Substantia nigra (tissue), 51 donors: ENCODE measurements at places on chromosomes 3 and 15.

- peak; percentile 23 for DNase-seq
These were observed at the start of gene CLSTN2 for GRCh38 chr3:139935016-139935865. Gene CLSTN2, plus strand, starts transcription at chr3:139935185.

- DNase-seq = no peak
These were observed 24.6 kb upstream of the SLC6A6 start for GRCh38 chr3:14377838-14378169.

DNA sequence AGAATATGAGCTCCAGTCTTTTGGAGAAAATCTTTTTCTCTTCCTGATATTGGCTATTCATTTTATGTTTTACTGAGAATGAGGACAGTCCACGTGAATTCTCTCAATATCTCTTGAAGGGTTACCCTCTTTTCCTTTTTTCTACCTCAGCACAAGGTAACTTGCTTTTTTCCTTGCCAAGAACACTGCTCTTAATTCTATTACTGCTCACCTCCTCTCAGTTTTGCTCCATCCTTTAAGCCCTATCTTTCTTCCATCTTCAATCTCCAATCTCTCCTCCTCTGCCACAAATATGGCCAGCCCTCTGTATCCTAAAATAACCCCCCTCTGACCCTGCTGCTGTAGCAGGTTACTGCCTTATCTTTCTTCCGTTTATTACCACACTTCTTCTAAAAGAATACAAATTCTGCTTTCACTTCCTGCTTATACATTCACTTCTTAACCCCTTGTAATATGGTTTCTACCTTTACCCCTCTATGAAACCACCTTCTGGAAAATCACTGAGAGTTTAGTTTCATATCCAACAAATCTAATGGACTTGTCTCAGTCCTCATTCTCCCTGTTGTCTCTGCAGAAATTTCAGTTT is 89.0 kb downstream of the NFKBIZ start:
- no peak for DNase-seq

DNA sequence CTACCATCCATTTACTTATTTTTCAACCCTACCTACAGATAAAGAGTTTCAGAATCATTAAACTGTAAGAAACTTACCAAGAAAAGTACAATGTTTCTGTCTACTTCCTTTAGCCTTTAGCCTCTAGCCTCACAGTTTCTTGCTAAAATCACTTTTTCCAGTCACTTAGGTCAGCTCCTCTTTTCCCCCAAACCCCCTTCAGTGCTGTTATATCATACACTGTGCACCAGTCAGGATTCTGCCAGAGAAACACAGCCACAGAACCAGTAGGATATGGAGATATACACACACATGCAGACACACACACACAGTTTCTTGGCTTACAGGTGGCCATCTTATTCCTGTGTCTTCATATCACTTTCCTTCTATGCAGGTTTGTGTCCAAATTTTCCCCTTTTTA is 139.9 kb upstream of the LIPC start:
- DNase-seq = no peak

DNA sequence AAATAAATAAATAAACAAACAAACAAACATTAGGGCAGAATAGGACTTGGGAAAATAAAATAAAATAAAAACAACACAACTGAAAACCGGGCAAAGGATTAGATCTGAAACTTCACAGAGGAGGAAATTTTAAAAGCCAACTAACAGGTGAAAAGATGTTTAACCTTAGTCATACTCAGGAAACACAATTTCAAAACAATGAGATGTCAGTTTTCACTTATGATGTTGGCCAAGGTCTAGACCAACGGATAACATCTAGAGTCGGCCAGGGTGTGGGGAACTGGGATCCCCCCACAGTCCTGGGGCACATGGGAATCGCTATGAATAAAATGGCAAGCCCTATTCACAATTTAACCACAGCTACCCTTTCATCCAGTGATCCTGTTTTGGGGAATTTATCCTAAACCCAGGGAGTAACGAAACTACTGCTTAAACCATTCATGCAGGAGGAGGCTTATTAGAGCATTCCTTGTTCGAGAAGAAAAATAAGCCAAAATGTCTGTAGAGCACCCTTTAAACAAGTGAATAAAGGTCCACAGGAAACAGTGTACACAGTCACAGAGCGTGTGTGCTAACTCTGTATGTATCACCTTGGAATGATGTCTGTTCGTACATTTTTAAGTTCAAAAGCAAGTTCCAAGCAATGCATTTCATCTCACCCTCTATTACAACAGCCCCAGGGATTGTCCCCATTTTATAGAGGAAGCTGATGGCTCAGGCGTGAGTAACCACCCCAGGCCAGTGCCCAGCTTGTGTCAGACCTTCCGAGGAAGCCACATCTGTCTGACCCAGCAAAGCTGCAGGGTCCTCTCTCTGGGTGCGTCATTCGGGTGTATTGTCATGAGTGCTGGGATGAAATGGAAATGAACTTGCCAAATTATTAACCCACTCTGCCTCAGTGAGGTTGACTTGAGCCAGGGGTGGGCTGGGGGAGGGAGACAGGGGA is 6.3 kb upstream of the ANPEP start:
- DNase-seq = no peak

- no peak for DNase-seq
These were observed 19.5 kb upstream of the DOCK3 start for GRCh38 chr3:50655009-50655830.

- DNase-seq = no peak
These were observed 11.2 kb downstream of the SOX2 start for GRCh38 chr3:181722766-181723425.

DNA sequence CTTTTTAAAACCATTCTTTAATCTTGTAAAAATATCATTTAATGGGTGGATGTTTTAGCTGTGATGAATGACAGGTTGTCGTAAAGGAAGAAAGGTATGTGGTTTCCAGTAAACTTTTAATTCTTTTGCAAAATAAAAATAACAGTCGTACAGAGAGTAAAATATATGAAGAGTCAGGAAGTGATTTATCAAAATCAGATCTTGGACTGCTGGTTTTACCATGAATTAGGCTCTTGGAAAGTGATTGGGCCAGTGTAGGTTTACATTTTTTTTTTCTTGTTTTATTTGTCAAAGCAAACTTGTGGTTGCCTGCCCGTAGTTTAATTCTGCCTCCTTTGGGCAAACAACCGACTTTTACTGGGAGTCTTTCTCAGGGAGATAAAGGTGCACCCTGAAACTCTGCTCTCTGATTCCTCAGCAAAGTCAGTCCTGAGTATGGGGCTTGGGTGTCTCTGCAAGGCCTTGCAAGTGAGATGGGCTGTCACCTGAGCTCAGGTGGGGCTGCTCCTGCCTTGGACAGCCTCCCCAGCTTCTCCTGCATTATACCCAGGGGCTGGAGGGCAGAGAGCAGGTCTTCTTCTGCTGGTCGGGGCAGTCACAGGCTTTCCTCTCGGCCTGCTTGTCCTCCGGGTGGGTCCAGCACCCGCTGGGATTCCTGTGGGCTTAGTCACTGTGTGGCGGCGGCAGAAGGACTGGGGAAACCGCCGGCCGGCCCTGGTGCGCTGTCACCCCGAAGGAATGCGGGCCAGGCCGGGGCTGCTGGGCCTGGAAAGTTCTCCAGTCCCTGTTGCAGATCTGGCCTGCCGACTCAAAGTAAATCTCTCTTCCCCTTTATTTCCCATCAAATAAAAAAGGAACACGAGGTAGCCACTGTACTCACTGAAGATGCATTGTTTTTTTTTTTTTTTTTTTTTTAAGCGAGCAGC is 79.0 kb downstream of the IGF1R start:
- no peak for DNase-seq

DNA sequence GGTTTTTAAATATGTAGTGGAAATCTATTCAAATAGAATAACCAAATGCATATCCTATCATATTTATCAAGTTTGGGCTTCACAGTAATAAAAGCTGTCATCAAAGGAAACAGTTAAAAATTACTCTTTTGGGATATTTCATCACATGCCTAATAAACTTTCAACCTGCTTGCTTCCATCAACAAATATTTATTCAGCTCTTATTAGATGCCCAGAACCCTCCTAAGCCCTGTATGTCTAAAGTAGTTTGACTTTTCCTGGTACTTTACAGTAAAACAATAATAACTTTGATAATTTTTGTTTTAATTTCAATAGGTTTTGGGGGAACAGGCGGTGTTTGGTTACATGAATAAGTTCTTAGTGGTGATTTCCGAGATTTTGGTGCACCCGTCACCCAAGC is 37.5 kb upstream of the RARB start:
- DNase-seq = no peak

GRCh38 chr3:178777718-178778411 is 241.6 kb downstream of the KCNMB2 start:
- no peak for DNase-seq

GRCh38 chr3:119245778-119246177 is 5.1 kb upstream of the B4GALT4 start:
- no peak for DNase-seq

DNA sequence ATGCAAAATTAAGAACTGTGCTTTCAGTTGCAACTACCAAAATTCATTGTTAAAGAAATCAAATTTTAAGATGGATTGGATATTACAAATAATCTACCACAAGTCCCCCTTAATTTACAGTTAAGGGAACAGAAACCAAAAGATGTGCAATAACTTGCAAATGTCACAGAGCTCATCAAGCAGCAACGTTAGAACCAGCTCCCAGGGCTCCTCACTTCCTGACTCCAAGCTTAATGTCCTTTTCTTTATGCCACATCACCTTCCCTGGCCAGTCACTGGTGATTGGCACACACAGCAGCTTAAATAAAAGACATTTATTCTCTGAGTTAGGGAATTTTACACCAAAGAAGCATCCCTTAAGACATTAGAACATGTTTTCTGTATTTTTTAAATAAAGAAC is 159.7 kb downstream of the RSL24D1 start:
- DNase-seq = no peak

DNA sequence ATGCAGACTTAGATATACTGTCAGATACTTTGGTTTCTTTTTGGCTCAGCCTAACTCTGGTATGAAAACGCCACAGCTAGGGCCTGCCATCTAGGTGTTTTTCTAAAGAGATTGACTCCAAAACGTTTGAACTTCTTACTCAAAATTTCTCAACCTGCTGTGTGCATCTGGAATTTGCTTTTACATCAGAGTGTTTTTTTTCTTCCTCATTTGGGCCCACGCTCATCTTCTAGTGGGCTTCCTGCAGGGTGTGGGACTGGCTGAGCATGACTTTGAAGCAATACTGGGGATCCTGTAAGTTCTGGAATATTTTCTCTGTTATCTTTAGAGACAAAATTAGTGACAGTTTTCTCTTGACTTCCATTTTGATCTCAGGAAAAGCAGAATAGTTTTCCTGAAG is 117.8 kb downstream of the NR1D2 start:
- no peak for DNase-seq

GRCh38 chr3:196590279-196590678 is 21.8 kb downstream of the FBXO45 start:
- DNase-seq = no peak

- no peak for DNase-seq
These were observed 50.9 kb downstream of the CORO2B start for GRCh38 chr15:68629519-68630210.

GRCh38 chr15:59862191-59863155 is 141.6 kb upstream of the FOXB1 start:
- no peak for DNase-seq

GRCh38 chr3:57919987-57920386 is 88.2 kb upstream of the FLNB start:
- no peak for DNase-seq

DNA sequence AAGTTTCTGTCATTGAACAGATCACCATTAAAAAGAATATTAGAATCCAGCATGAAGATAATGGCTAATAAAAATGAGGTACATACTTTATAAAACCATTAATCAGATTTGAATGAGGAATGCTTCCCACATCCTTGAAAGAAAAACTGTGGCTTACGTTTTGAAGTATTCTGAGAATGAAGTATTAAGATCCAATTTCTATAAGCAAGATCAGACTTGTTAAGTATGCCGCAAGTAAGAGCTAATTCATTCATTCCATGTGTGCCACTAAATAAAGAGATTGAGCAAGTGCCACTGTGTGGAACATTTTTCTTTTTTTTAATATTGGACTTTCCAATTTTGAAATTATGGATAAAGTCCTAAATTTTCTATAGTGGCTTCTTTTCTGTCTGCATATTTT is 30.6 kb downstream of the NMD3 start:
- no peak for DNase-seq

DNA sequence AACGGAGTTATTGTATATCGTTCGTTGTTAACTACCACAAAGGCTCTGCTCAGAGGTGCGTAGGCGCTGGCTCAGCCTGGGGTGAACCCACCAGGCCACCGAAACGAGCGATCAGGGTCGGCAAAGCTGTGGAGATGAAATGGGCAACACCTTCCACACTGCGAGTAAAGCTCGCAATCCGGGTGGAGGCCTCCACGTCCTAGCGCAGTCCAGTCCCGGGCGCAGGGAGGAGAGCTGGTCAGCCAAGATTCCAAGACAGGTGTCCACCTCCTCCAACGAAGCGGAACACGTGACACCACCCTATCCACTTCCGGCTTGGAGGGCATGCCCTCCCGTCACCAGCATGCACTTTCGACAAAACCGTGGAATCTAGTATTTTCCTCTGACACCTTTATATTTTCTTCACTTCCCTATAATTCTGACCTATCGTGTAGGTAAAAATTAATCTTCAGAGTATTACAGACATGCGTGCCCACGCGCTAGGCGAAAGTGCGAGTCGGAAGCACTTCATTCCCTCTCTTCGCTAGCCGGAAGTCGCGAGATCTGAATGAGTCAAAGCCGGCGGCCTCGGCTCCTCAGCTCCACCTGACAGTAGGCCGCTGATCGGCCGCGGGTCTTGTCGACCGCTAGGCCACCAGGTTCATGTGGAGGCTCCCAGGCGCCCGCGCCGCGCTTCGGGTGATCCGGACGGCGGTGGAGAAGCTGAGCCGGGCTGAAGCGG is at the start of gene PDE12:
Gene PDE12, plus strand, starts transcription at position 537 of the 721 bp plus-strand sequence. Its CDS starts 106 bp downstream, at position 643.
- peak; percentile 85 for DNase-seq

DNA sequence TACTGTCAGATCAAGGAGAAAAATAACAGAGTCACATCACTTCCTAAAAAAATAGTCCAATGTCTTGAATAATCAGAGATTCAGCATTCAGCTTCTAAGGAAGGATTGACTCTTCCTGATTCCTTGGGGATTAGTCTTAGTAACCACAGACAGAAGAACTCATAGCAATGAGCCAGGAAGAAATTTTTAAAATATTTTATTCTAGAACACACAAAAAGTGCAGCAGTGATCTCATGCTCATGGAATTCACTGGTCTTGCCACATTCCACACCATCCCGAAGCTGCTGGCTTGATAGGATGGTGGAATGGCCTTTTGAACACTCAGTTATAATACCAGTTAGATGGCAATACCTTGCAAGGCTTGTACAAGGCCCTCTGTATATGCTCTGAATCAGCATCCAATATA is 43.0 kb upstream of the ABI3BP start:
- DNase-seq = no peak

GRCh38 chr15:69499521-69500211 is 47.0 kb downstream of the RPLP1 start:
- DNase-seq = peak; percentile 38

GRCh38 chr3:194988495-194989165 is 282.3 kb downstream of the XXYLT1 start:
- DNase-seq = no peak

GRCh38 chr3:67044955-67045354 is 46.8 kb downstream of the KBTBD8 start:
- DNase-seq = no peak

GRCh38 chr3:182671541-182671940 is 121.8 kb upstream of the ATP11B start:
- no peak for DNase-seq

GRCh38 chr15:95449230-95449628 is 881.3 kb upstream of the NR2F2 start:
- DNase-seq = no peak

GRCh38 chr15:77838061-77838460 is 205.3 kb upstream of the LINGO1 start:
- no peak for DNase-seq
